ENCODE measurements at places on chromosomes 12 and 14.
A peak's percentile ranks its signal among the peaks of the same experiment; 100 is the strongest.

GRCh38 chr14:36718216-36718615 lies 56.6 kb downstream of the PAX9 start:
- no peak for DNase-seq

GRCh38 chr12:106134294-106134949 lies 4.3 kb downstream of the NUAK1 start:
- no peak for DNase-seq

DNA sequence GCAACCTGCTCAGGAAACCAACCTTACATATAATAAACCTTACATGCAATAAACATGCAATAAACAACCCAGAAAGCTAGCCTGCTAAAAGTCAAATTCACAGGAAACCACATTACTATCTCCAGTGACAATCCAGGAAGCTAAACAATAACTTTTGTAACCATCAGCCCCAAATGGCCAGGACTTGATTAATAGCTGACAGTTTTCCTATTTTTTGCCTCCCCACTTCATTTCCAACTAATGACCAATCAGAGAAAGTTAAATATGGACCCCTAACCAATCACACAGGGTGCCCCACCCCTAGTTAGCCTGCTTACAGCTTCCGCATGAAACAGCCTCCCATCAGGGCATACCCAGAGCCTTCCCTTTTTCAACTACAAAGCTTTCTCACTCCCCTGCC lies 152.2 kb upstream of the LMNTD1 start:
- no peak for DNase-seq

- no peak for DNase-seq
These were observed 49.5 kb downstream of the ADIPOR2 start for GRCh38 chr12:1740161-1740948.

GRCh38 chr14:102969060-102969791 lies 46.8 kb downstream of the AMN start:
- DNase-seq, result no peak

DNA sequence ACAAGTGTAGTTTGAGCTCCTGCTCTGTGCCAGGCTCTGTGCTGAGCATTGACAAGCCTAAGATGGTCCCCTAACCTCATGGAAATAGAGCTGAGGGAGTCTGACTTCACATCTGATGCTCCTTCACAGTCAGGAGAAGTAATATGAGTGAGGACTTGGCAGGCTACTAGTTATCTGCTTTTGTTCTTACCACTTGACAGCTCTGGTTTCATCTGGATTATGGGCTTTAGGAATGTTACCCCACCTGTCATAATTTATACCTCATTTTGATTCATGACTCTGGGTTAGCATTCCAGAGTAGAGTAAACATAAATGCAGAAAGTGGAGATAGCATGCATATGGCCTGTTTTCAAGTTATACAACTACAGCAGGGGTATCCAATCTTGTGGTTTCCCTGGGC lies 40.5 kb downstream of the ATP6V1D start:
- DNase-seq, result no peak

DNA sequence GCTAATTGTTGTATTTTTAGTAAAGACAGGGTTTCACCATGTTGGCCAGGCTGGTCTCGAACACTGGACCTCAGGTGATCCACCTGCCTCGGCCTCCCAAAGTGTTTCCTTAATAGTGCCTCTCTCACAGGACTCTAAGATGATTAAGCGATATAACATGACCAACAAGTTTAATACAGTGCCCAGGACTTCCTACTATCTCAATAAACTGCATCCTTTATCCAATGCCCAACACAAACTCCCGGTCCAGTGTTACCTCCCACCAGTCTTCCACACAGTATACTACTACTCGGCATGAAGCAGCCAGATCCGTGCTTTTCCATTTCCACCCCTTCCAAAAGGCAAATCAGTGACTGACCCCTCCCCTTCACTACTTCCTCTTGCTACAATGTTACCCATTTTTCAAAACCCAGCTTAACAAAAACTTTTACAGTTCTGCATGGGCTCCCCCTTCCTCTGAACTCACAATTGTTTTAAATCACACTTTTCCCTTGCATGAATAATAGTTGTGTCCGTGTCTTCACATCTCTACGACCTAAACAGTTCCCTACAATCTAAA lies 900 bp downstream of the NOP2 start:
- peak; percentile 16 for DNase-seq

DNA sequence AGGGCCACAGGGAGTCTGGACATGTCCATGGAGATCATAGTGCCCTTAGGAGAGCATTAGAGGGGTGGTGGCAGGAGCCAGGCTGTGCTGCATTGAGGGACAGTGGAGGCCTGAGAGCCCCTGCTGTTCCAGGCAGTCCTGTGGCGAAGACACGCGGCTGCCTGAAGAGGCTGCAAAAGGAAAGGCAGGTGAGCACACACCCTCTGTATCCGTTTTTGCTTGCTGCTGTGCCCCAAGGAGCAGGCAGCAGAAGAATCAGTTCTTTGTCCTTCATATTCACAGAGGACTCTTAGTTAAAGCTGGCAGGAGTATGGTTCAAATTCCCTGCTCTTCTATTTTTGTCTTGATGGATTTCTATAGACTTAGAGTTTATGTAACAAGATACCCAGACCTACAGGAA lies 4.5 kb downstream of the SLC35E3 start:
- DNase-seq, result no peak

DNA sequence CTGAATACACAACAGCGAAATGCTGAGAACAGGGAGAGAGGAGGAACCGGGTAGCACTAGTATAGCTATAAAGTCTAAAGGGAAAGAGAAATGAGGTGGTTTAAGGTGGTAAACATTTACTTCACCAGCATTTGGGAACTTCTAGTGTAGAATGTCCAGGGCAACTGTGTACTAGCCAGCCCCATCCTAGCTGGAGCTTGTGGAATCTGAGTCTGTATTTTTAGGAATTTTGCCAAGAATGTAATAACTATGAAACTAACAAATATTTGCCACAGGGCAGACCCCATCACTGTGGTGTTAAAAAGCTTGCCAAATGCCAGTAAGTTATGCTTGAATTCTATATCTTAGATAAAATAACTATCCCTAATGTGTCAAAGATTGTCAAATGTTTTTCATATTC lies 398.9 kb upstream of the MIS18BP1 start:
- no peak for DNase-seq

GRCh38 chr12:31215518-31216232 lies 110.3 kb downstream of the SINHCAF start:
- DNase-seq, result no peak

DNA sequence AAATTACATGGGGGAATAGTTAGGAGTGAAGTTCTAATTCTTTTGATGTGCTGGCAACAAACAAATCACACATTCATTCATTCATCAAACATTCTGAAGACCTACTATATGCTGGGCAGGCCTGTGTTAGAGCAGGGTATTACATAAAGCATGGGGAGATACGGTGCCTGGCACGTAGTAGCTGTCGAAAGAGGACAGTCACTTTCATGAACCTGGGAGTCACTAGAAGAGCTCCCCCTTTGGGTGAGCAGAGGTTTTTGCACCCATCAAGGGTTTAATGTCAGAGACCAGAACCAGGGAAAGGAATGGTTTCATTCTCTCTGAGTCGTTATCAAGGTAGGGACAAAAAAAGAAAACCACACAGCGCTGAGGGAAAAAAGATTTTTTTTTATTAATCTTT lies 10.0 kb downstream of the LHX5 start:
- peak; percentile 23 for DNase-seq

DNA sequence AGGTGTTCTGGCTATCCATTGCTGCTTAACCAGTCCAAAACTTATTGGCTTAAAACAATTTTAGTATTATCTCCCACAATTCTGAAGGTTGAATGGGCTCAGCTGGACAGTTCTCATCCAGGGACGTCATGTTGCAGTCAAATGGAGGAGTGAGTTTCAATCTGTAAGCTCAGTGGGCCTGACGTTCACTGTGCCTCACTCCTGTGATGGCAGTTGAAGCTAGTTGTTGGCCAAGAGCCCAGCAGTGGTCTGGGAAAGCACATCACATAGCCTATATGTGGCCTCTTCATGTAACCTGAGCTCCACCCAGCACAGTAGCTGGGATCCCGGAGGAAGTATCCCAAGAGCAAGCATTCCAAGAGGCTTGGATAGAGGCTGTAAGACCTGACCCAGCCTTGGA lies 40.6 kb upstream of the CDKN3 start:
- peak; percentile 65 for DNase-seq

- DNase-seq, result no peak
These were observed 33.6 kb downstream of the CEP83 start for GRCh38 chr12:94426049-94426448.

All from fibroblast of mammary gland (primary cell).